ENCODE measurements at places on chromosomes 2 and 18. TPM values are rescaled to one million over a fixed set of nuclear protein-coding genes. Genes with fewer than 3 reads are reported as not detected.

The TRPM8 gene
- total RNA-seq, result not detected

The DYNAP gene
- total RNA-seq, result not detected

The KIAA2012 gene
- total RNA-seq, result not detected

GRCh38 chr2:225735844-225736243, 336.3 kb downstream of the NYAP2 start:
- H3K4me3 ChIP-seq, result no peak overlapping the region
- no peaks in the 10 kb centered on the region for H3K27me3 ChIP-seq
- no peaks in the 10 kb centered on the region for H3K36me3 ChIP-seq
- no peak overlapping the region for H3K27ac ChIP-seq
- DNase-seq, result peak; percentile 93

DNA sequence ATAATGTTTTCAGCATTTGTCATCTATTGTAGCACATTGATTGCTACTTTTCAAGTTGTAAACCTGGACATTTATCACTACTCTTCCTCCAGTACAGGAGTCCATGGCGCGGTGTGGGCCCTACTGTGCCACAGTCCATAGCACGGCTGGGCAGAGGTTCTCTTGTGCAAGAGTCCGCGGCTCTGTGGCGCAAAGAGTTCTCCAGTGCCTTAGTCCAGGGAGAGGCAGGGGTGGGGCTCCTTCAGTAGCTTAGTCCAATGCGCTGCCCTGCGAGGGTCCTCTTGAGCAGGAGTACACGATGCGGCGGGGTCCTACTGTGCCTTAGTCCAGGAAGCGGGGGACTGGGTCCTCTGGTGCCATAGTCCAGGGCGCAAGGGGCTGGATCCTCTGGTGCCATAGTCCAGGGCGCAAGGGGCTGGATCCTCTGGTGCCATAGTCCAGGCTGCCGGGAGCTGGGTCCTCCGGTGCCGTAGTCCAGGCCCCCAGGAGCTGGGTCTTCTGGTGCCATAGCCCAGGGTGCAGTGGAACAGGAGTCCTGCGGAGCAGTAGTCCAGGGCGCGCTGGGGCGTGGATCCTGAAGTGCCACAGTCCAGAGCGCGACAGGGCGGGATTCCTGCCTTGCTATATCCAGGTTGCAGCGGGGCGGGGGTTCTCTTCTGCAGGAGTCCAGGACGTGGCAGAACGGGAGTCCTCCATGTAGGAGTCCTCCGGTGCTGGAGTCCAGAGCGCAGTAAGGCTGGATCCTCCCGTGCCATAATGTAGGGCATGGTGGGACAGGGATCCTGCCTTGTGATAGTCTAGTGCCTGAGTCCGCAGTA, 129.3 kb downstream of the CCDC74A start:
- no peak for DNase-seq
- no peak overlapping the region for H3K4me3 ChIP-seq
- no peaks in the 10 kb centered on the region for H3K36me3 ChIP-seq
- no peak overlapping the region for H3K27ac ChIP-seq
- H3K27me3 ChIP-seq, result peaks cover 7% of the 10 kb centered on the region

GRCh38 chr2:64134813-64135212, 9.4 kb downstream of the PELI1 start:
- no peaks in the 10 kb centered on the region for H3K27me3 ChIP-seq
- no peak overlapping the region for H3K27ac ChIP-seq
- no peaks in the 10 kb centered on the region for H3K36me3 ChIP-seq
- no peak for DNase-seq

DNA sequence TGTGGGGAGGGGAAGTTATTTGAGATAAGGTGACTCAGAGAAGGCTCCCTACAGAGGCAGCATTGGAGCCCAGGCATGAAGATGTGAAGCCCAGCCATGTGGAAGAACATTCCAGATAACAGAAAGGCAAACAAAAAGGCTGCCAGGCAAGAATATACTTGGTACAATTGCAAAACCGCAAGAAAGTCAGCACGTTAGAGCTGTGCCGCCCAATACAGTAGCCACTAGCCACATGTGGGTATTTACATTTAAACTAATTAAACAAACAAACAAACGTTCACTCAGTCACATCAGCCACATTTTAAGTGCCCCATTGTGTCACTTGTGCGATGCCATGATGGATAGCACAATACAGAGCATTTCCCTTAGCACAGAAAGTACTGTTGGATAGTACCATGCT, 179.6 kb downstream of the SATB2 start:
- no peaks in the 10 kb centered on the region for H3K36me3 ChIP-seq
- H3K27me3 ChIP-seq, result no peaks in the 10 kb centered on the region
- peaks cover 18% of the 10 kb centered on the region for H3K4me1 ChIP-seq
- DNase-seq, result peak; percentile 48

- no peaks in the 10 kb centered on the region for H3K36me3 ChIP-seq
- H3K27me3 ChIP-seq, result no peaks in the 10 kb centered on the region
- no peak for DNase-seq
These were observed 65.1 kb upstream of the STAM2 start for GRCh38 chr2:152240559-152241231.

DNA sequence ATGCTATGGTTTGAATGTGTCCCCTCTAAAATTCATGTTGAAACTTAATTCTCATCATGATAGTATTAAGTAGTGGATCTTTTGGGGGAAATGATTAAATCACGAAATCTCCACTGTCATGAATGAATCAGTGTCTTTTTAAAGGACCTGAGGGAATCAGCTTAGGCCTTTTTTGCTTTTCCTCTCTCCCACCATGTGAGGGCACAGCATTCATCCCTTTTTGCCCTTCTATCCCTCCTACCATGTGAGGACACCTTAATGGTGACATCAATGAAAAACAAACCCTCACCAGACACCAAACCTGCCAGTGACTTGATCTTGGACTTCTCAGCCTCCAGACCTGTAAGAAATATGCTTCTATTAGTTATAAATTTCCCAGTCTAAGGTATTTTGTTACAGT, 247.1 kb upstream of the UBE2E3 start:
- H3K36me3 ChIP-seq, result no peaks in the 10 kb centered on the region
- no peak overlapping the region for H3K27ac ChIP-seq
- peaks cover 5% of the 10 kb centered on the region for H3K4me1 ChIP-seq
- H3K27me3 ChIP-seq, result no peaks in the 10 kb centered on the region

GRCh38 chr2:145059914-145060313, 540.0 kb upstream of the ZEB2 start:
- no peaks in the 10 kb centered on the region for H3K36me3 ChIP-seq
- H3K4me3 ChIP-seq, result no peak overlapping the region
- no peak for DNase-seq
- no peak overlapping the region for H3K27ac ChIP-seq

DNA sequence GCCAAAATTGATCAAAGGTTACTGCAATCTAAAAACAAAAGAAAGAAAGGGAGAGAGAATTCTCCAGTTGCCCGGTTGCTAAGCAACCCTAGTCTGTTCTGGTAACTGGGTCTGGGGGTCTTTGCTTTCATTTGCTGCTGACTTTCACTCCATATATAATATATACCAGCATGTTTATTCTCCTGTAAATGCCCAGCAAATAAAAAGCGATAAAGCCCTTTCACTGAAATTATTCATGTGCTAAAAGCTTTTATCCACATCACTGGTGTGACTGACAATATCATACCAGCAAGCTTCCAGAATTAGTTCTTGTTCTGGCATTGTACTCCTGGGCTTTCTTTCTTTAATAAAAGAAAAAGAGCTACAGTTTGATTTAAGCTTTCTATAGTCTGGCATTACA, 75.5 kb upstream of the ST8SIA3 start:
- H3K36me3 ChIP-seq, result no peaks in the 10 kb centered on the region
- no peak overlapping the region for H3K27ac ChIP-seq
- H3K27me3 ChIP-seq, result no peaks in the 10 kb centered on the region
- H3K4me1 ChIP-seq, result no peaks in the 10 kb centered on the region
- H3K4me3 ChIP-seq, result no peak overlapping the region

GRCh38 chr2:232571026-232571474, 20.6 kb downstream of the EIF4E2 start:
- peaks cover 60% of the 10 kb centered on the region for H3K36me3 ChIP-seq
- H3K27me3 ChIP-seq, result no peaks in the 10 kb centered on the region
- H3K4me1 ChIP-seq, result peaks cover 24% of the 10 kb centered on the region
- H3K27ac ChIP-seq, result no peak overlapping the region
- no peak overlapping the region for H3K4me3 ChIP-seq

DNA sequence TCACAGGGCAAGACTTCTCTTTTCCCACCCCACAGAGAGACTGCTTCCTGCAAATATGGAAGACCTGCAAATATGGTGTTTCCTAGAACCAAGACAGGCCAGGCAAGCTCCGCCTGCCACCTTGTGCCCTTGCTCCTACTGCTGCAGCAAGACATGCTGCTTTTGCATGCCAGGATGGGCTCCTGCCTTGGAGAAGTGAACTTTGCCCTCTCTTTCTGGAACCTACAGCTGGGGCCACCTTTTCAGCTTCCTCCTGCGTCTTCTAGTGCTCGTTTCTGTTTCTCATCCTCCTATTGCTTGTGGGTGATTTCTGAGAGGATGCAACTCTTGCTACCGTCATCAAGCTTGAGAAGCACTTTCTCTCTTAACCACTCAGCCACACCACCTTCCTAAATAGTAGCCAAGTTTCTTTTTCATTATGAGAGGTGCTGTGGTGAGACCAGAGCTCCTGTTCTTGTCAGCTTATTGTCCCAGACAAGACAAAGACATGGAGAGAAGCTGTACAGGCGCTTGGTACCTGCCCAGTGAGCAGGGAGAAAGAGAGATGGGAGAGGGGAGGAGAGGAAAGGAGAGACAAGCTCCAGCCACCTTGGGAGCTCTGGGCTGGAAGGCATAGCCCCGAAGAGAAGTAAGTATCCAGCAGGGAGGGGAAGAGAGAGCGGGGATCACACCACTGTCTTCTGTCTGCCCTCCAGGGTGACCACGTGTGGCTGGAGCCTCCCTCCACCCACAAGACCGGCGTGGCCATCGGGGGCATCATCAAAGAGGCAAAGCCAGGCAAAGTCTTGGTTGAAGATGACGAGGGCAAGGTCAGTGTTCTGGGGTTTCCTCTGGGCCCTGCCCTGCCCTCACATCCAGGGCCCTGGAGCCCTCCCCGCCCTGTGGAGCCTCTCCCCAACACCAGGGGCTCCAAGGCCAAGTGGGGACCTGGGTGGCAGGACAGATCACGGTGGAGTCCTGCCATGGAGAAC, 28.3 kb downstream of the MYO7B start:
- no peak overlapping the region for H3K27ac ChIP-seq
- H3K4me3 ChIP-seq, result no peak overlapping the region
- H3K36me3 ChIP-seq, result no peaks in the 10 kb centered on the region
- DNase-seq, result peak; percentile 29
- peaks cover 30% of the 10 kb centered on the region for H3K4me1 ChIP-seq

- no peak overlapping the region for H3K27ac ChIP-seq
- H3K4me1 ChIP-seq, result peaks cover 6% of the 10 kb centered on the region
- no peak for DNase-seq
These were observed 290.9 kb downstream of the IRS1 start for GRCh38 chr2:226508683-226509082.

Data from osteoblast (primary cell).